ENCODE measurements at places on chromosomes 13 and 19.

DNA sequence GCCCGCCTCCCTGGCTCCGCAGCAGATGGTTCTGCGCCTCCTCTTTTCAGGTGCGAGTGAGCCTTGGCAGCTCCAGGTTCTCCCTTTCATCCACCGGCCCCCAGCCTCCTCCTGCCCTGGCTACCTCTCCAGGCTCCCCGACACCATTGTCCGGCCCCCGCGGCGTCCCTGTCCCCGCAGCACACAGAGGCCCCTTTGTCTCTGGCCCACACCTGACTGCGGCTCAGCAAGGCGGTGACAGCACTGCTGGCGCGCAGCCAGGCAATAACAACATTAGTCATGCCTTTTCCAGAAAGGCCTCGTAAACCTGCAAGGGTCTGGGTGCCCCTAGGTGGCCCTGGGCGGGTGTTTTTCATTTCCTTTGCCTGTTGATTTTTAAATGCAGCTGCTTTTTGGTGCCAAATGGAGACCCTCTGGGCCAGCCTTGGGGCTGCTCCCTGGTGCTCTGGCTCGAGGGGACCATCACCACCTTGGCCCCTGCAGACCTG, 73.2 kb upstream of the MEDAG start:
- DNase-seq, result no peak

DNA sequence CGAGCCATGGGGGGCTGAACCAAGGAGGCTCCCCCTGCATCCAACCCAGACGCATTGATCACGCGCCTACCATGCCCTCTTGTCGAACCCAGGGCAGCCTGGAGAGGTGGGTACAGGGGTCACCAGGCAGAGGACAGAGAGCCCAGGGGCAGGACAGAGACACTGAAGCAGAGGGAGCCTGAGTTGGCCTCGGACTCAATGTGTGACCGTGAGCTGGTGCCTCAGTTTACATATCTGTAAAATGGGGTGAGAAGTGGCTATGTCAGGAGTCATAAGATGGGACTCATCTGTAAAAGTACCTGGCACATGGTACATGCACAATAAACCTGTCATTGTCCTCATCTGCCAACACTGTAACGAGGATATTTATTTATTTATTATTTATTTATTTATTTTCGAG, 24.1 kb upstream of the NFIC start:
- DNase-seq, result no peak

- DNase-seq, result no peak
These were observed 20.0 kb downstream of the GARRE1 start for GRCh38 chr19:34274284-34274826.

DNA sequence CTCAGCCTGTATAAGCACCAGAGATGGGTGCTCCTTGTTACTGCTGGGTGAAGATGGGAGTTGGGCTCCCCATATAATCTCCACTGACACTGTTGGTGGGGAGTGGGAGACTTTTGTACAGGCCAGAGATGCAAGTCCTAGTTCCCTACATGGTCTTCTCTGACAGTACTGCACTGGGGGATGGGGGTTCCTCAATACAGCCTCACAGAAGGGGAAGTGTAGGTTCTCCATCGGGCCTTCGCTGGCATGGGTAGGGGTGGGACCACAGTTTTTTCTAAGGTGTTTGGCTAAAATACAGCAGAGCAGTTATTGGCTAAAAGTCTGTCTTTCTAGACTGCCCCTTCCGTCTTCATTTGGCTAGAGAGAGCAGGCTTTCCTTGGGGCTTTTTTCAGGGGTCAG, 167.2 kb upstream of the SERP2 start:
- no peak for DNase-seq

GRCh38 chr13:47237571-47237970, 340.7 kb upstream of the HTR2A start:
- no peak for DNase-seq
